Stimulated activated CD4-positive, alpha-beta T cell treated with anti-CD3 and anti-CD28 coated beads, Interleukin-2, amount 100 ng/mL, for 24 hours (primary cell): ENCODE measurements at places on chromosomes 11 and 22.

- no peak for DNase-seq
Observed at GRCh38 chr11:116233561-116233960, 539.2 kb downstream of the BUD13 start.

- DNase-seq, result no peak
Observed at GRCh38 chr11:69496202-69496557, 14.7 kb downstream of the LINC01488 start.

- DNase-seq, result no peak
Observed at GRCh38 chr11:60905047-60905446, 1.3 kb downstream of the PRPF19 start.

DNA sequence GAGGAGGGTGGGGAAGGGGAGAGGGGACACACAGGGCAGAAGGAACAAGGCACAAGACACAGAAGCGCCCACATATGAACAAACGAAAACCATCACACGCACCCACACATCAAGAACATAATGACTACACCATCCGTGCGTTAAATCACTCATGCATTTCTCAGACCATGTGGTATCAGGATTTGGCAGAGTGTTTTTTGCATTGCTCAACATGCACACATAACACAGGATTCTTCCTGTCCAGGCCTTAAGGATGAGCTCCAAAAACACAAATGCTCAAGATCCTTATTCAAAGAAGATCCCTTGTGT, 309.5 kb downstream of the CADM1 start:
- DNase-seq, result no peak

DNA sequence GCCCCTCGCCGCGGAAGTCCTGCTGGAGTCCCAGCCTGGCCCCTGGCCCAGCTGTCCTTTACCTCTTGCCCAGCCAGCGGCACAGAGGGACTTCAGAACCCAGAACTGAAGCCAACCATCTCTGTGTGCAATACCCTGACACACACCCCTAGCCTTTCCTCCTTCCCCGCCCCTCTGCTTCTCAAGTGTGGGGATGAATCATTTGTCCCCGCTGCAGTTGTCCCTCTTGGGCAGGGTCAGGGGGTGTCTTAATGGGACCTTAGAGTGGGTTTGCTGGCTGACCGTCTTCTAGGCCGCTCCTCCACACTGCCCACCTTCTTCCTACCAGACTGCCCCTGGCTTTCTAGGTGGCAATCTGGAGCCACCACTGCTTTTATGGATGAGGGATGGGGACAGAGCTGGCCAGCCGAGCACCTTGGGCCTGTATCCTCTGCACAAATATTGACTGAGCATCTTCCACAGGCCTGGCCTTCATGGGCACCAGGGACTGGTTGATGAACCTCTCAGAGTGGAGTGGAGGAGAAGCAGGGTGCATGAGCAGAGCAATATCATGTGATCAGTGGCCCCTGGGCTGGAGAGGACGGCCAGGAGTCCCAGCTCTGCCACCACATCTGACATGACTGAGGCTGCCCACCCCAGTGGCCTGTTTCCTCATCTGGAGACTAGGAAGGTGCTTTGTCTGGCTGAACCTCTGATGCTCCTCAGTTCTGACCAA, 668 bp upstream of the CHST1 start:
- DNase-seq, result no peak

DNA sequence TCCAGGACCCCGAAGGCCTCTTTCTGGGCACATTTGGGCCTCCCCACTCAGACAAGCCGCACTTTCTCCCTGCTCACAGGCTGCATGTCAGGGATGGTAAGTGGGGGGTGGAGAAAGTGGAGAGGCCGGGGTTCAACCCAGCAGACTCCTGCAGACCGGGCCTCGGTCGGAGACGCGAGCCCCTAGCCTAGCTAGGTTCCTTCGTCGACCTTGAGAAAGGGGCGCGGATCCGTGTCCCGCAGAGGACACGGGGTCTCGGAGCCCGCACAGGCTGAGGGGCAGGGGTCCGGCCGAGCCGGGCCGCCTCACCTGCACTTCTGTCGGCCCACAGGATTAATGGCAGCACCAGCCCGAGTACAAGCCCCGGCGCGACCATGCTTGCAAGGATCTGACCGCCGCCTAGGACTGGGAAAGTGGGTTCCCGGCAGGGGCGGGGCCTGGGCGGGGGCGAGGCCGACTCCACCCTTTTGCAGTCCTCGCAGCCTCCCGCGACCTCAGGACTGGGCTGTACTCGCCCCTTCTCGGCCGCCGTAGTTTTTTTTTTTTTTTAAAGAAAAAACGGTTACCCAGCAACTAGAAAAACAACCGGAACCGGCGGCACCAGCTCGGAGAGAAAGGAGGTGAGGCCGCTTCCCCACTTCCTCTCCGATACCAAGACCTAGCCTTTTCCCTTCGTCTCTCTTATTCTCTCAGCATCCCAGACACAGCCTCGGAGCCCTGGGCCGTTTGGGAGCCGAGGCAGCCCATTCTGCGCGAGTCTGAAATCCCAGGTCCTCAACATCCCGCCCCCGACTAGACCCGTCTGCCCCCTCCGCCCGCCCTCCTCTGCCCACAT, at the start of the genes SIAE and SPA17:
Gene SIAE (minus strand): TSS at position 407 of the 835 bp plus-strand sequence. CDS start 31 bp downstream, at position 376.
Gene SPA17 (plus strand): TSS at position 572 of the 835 bp plus-strand sequence. CDS start 1,361 bp downstream, outside the sequence.
- DNase-seq, result peak; percentile 93

GRCh38 chr11:44858796-44859527, 91.7 kb downstream of the TP53I11 start:
- DNase-seq, result no peak

DNA sequence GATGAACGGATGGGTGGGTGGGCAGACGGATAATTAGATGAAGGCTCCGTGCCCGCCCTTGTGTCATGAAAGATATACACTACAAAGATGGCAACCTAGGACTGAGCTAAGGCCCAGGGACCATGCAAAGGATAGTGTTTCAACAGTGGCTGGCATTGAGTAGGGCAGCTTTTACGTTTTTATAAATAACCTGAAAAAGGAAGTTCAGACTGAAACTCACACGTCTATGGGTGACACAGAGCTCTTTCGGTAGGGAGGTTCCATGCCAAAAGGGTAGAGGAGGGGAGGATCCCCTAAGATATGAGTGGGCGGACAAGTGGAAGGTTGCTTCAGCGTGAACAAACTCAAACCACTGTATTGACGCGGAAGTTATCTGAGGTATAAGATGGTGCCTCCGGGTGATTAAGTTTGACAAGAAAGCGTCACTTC, 90.5 kb downstream of the UBASH3B start:
- DNase-seq, result peak; percentile 45

GRCh38 chr11:82858556-82859091, 41.6 kb downstream of the PRCP start:
- no peak for DNase-seq

DNA sequence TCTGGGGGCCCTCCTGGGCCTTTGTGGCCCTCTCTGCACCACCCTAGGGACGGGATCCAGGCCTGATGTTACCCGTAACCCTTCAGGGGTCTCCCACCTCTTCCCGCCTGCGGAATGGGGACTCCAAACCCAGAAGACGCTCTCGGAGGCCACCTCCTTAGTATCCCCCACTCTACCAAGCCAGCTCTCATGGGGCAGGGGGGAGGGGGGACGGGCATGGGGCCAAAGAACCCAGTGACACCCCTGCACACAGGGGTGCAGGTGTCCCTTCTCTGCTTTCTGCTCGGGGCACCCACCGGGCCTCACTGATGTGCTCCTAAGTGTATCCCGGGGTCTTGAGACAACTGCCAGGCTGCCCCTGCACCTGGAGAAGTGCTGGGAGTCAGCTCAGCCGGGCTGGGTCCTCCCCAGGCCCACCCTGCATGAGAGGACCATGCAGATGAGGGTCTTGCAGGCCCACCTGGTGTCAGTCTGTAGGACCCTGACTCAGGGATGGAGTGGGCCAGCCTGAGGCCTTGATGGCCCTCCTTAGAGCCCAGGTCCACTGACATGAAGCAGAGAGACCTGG, 176.9 kb downstream of the IGLL1 start:
- no peak for DNase-seq

DNA sequence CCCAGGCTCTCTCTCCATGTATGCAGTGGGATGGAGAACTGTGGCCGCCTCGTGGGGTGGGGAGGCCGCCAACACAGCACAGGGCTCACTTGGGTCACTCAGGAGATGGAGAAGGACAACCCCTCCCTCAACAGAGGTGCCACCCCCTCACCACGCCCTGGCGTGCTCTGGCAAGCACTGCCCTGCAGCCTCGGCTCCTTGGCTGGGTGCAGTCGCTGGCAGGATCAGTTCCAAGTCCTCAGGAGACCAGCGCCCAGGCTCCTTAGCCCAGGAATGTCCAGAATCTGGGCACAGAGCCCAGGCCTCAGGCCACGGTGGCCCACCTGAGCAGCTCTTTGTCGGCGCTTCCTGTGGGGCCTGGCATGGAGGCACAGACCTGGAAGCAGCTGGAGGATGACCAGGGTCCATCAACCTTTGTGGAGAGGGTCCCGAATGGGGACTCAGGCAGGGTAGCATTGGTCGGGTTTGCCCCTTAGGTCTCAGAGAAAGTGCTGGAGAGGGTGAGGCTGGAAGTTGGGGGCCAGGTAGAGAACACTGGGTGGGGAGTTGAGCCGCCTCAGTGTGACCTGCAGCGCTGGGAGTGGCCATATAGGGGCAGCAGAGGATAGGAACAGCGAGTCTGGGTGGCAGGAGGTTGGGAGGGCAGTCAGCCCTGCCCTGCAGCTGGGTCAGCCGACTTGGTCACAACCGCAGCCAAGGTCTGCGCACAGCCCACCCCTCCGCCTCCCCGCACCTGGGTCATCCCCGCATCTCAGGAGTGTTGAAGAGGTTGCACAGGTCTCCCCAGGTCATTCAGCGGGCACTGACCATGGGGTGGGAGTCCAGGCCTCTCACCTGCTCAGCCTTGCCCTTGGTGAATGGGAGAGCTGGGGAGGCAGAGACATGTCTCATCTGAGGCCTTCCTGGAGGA, 8.2 kb downstream of the SUSD2 start:
- DNase-seq, result peak; percentile 63

GRCh38 chr11:59716051-59716450, 2.4 kb upstream of the OR10V1 start:
- no peak for DNase-seq

DNA sequence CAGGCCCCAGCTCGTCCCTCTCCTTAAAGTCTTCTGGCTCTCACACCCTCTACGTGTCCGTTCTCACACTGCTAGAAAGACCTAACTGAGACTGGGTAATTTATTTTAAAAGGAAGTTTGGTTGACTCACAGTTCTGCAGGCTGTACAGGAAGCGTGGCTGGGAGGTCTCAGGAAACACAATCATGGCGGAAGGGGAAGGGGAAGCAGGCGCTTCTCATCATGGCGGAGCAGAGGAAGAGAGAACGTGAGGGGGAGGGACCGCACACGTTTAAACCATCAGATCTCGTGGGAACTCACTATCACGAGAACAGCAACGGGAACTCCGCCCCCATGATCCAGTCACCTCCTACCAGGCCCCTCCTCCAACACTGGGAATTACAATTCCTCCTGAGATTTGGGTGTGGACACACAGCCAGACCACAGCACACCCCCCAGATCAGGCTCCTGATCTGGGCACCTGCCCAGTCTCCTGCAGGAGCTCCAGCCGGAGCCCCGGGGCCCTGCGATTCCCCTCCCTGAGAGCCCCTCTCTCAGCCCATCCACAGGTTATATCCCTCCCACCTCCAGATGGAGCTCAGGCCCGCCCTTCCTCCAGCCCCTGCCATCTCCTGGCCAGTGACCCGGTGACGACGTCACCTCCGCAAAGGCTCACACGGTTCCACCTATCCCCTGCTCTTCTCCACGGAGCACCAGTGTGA, 170.2 kb downstream of the BRD1 start:
- DNase-seq, result peak; percentile 76

GRCh38 chr22:22931557-22932270, 44.1 kb downstream of the IGLL5 start:
- no peak for DNase-seq

GRCh38 chr11:26985943-26986342, 8.0 kb upstream of the FIBIN start:
- no peak for DNase-seq

- no peak for DNase-seq
Observed at GRCh38 chr22:28116219-28116673, 197.2 kb upstream of the PITPNB start.

DNA sequence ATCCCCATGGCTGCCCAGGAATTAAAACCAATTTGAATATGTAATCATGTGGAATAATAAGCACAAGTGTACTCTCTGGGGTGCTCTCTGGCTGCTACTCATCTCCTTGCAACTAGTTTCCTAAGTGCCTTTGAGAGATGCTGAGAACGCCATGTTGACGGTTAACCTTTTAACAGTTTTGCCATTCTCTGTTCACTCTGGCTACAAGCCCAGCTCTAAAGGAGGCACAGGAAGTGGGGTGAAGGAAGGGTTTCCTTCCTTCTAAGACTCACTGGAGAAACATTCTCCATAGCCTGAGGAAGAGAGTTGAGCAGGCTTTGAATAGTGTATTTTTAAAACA, 122.0 kb upstream of the ZC3H12C start:
- no peak for DNase-seq

DNA sequence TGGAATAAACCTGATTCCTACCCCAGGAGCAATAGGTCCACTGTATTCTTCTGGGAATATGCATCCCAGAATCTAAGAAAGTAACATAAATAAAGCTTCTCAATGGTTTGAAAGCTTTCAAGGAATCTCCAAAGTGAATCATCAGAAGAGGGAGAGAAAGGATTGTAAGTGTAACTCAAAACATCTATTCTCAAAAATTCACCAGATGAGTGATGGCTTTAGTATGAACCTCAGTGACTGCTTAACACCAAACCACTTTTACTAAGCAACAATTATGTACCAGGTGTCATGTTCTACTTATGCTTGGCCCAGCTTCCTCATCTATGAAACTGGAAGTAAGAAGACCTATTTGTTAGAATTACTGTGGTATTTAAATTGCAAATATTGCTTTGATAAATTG, 7.4 kb downstream of the RAB38 start:
- no peak for DNase-seq

- no peak for DNase-seq
Observed at GRCh38 chr11:111259896-111260295, 14.4 kb downstream of the POU2AF2 start.

GRCh38 chr11:92552942-92553341, 328.3 kb downstream of the FAT3 start:
- no peak for DNase-seq

DNA sequence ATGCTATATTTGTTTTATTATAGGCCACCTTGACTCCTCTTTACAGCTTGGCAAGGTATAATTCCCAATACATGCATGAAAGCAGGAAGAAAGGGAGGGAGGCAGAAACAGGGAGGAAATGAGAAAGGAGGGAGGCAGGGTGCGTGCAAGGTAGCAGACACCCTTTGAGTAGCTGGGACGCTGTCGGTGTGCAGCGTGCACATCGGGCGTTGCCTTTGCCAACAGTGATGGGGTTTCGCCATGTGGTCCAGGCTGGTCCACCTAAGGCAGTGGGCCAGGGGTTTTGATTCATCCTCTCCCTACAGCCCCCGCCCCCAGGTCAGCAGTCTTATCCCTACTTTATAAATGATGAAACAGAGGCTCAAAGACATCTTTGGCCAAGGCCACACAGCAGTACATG, 25.0 kb upstream of the PHF21B start:
- no peak for DNase-seq

DNA sequence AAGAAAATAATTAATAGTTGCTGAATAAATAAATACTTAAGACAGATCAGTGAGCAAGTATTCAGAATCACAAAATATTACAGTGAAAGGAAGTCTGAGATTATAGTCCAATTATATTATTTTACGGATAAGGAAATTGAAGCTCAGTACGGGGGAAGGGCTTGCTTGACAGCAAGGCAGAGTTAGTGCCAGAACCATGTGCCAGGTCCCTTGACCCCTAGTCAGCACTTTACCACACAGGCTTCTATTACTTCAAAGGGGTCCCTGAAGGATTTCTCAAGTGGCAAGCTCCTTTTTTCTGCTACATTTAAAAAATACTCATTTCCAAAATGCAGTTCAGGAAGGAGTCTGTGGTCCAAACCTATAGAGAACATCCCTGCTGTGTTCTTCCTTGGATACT, 85.3 kb downstream of the CLPB start:
- no peak for DNase-seq
